Omental fat pad (tissue), 4 donors: ENCODE measurements at places on chromosomes 5 and 9.

GRCh38 chr9:16624744-16625117, 245.7 kb downstream of the BNC2 start:
- no peak for DNase-seq

DNA sequence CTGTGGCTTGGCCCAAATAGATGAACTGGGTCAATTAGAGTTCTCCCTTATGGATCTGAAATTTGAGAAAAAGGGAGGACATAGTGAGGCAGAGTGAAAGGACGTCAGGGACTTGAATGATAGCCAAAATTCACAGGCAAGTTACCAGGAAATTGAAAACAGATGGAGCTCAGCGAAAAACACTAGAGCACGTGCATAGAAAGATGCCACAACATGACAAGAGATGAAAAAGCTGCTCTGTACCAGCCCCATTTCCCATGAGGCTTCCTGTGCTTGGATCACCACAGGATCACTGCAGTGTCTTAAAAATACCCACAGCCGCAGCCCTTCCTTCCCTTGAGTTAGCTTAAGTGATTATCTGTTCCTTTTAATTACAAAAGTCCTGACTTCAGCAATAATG, 39.0 kb upstream of the HOMER1 start:
- DNase-seq, result no peak

- no peak for DNase-seq
These were observed 814.2 kb upstream of the ZNF608 start for GRCh38 chr5:125560476-125561225.

- no peak for DNase-seq
These were observed 414.3 kb downstream of the ANXA1 start for GRCh38 chr9:73565833-73566465.

DNA sequence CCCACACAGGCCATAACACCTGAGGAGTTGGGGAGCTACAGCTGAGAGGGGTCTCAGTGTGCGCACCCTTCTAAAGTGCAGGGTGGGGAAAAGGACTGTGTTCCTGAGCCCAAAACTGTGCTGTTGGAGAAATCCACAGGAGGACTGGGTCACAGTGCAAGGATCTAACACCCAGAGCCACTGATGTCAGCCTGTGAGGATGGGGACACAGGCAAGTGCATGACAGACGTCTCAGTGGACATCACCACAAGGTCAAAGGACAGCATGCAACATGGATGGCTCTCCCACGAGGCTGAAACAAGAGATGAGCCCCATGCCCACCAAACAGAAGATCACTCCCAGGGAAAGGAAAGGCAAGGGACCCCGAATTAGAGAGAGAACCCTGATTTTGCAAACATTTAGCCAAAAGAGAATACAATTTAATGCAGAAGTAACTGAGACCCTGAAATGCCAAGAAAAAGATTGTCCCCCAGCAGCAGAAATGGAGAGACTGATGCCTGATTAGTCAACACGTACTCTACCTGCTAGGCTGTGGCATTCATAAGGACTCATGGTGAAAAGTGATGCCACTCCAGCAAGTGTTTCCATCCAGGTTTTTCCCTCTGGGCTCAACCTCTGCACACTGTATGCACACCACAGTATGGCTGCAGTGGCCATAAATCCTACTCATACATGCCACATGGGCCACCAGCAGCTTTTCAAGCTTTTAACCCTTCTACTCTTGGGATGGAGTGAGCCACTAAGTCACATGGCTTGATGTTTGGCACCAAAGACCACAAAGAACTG, 14.2 kb downstream of the KLF9 start:
- no peak for DNase-seq

GRCh38 chr5:2909035-2909434, 157.6 kb upstream of the IRX2 start:
- no peak for DNase-seq

DNA sequence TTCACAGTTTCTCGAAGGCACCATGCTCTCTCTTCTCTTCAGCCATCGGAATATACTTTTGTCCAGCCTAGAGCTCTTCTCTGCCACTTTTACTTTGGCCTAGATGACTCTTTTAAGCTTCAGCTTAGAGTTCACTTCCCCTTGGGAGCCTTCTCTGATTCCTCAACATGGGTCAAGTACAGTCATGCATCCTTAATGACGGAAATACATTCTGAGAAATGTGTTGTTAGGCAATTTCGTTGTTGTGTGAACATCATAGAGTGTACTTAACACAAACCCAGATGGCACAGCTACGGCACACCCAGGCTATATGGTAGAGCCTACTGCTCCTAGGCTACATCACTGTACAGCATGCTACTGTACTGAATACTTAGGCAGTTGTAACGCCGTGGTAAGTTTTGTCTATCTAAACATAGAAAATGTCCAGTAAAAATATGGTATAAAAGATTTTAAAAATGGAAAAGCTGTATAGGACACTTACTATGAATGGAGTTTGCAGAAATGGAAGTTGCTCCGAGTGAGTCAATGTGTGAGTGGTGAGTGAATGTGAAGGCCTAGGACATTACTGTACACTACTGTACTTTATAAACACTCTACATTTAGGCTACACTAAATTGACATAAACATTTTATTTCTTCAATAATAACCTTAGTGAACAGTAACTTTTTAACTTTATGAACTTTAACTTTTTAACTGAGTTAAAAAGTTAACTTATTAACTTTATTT, 15.1 kb upstream of the TNFSF15 start:
- DNase-seq, result no peak

DNA sequence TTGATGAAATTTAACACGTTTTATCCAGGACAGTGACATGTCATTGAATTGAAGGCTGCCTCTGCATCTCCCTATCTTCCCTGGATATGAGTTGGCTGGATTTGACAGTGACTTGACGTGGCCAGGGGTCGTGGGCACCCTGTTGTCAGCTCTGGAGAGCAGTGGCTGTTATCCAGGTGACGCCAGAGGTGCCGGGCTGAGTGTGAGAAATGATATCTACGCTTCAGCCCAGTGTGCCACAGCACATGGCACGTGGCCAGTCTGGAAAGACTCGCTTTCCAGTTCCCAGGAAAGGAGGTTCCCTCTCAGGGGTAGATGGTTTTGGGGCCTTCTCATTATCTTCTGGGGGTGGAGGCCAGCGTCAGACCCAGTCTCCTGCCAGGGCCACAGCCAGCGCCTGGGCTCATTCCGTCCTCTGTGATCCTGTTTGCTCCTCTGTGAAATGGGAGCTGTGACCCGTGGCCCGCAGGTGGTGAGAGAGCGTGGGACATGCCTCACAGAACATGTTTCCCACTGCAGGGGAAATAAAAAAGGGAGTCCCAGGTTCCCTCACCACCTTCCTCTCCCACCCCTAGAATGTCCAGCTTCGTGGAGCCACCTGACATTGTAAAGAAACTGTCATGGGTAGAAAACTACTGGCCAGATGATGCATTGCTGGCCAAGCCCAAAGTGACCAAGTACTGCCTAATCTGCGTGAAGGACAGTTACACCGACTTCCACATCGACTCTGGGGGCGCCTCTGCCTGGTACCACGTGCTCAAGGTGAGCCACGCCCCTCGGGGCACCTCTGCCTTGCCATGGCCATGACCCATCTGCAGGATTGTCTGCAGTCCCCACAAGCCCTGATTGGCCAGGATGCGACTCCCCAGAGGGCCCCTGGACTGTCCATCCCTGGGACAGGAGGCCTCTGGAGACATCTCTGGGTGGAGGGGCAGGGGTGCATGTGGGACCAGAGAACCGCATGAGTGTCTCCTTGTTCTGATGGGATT, 76.5 kb downstream of the PHF2 start:
- no peak for DNase-seq

DNA sequence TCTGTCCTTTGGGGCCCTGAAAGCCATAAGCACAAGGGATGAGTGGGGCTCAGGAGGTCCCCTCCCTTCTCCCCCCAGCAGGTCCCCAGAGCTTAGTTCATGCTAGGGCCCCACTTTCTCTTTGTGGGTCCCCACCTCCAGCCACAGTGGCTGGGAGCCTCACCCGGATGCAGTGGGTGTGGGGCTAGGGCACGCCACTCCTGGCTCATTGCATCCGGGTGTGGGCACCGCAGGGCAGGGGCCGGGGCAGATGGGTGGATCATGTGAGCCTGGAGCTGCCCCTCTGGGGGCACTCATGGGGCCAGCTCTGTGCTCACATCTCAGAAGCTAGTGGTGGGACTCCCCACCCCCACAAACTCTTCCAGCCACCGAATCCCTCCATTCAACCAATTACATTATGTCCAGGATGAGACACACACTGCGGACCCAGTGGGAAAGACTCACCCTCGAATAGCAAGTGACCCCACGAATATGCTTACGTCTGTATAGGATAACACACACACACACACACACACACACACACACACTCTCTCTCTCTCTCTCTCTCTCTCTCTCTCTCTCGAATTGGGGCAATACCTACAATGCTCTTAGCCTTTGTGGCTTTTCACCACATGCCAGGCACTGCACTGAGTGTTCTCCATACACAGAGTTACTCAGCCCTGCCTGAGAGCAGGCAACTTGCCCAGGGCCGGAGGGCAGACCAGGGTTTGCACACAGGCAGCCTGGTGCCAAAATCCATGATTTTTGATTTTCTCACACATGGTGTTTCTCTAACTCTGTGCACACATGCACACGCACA, 16.8 kb upstream of the PHYKPL start:
- no peak for DNase-seq

DNA sequence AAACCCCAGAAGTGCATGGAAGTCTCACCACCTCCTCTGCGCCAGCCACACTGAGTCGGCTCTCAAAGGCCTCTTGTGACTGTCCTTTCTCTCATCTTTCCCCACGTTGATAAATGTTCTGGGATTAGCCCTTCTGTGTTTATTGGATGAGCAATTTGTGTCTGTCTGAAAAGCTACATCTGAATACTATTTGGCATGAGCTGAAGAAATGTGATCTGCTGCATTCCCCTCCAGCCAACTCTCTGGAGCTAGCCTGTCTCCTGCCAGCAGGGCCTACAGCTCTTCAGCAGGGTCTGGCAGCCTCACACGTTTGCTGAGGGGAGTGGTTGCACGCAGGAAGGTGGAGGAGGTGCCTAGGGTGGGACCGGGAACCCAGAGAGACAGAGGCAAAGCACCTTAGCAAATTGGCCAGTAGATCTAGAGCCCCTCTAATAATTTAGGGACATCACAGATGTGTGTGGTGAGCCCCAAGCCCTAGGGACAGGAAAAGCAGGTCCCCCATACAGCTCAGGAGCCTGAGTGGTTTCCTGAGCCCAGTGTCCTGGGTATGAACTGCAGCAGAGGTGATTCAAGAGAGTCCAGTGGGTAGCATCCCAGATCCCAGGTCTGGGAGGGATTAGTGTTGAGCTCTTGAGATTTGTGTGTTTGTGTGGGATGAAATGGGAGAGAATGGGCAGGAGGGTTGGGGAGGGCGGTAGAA, 20.5 kb upstream of the B4GALT1 start:
- DNase-seq, result no peak

DNA sequence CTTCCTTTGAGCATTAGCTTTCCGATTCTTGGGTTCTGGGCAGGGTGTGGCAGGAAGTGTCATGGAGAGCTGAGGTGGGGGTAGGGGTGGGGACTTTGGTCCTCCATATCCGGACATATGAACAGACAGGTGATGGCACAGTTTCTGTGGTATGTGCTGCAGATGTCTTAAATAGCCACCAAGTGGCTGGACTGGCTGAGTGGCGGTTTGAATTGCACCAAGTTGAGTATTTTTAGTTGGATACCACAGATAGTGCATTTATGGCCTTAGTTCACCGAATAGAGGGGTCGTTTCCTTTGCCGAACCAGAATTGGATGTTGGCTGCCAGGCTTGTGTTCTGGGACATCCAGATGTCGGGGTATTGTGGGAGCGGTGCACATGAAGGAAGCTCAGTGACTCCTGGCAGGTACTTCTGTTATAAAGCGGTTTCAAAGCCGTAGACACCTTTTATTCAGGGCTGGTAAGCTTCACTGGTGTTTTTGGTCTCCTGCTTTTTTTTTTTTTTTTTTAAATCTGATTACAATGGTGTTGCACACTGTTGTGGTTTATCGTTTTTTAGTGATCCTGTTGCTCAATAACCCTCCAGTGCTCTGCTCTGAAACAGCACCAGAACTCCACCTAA, 15.1 kb upstream of the TNFAIP8 start:
- DNase-seq, result no peak

DNA sequence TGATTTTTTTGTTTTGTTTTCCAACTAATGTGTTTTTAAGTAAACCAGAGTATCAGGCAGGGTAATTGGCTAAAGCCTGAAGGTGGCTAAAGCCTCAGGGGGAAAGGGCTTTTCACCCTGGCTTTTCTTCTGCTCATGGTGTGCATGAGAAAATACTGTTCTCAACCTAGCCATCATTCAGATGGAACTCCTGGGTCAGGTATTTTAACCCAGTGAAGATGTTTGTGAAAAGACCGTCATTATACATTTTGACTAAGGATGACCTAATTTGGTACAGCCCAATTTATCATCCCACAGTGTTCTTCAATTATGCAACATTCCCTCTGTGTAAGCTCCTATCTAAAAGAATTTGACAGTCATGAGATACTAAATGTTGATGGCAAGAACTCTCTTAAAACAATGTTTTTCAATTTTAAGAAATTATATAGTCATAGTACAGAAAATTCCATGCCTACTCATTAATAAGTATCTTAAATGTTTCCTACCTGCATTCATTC, 209.5 kb upstream of the TARS1 start:
- no peak for DNase-seq

DNA sequence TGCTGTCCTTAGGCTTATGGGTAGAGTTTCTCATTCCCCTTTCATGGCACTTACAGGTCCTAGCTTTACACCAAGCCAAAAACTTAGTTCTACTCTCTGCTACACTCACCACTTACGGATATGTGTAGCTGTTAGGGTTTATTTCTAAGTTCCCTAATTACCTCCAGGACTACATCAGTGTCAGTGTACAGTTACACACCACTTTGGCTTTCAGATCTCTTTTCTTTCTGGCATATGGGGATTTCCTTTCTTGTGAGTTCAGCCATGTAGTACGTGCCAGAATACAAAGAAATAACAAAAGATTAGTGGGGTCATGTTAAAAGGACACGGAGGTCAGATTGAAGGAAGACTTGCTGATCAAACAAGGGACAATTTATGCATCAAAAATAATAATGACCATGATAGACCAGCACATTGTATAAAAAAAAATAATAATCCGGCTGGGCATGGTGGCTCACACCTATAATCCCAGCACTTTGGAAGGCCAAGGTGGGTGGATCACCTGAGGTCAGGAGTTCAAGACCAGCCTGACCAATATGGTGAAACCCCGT, 41.8 kb downstream of the LYRM7 start:
- DNase-seq, result no peak

DNA sequence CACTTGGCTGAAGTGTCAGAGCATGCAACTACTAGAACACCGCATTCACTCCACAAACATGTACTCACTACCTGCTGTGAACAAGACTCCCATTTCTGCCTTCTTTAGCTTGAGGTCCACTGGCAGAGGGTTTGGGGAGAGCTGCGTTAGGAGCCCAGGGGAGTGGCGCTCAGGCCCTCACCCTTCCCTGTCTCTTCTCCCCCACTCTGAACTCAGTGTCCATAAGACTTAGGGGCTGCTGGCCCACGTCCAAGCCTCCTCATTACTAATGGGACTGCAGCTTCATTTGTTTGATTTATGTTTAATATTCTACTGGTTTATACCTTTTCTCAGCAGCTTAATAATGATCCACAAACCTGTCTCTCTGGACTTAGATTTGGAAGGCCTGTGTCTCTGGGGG, 70.9 kb downstream of the HSPA4 start:
- DNase-seq, result no peak
